ENCODE measurements at places on chromosomes 2 and 18. TPM values are rescaled to one million over a fixed set of nuclear protein-coding genes. Genes with fewer than 3 reads are reported as not detected.

DNA sequence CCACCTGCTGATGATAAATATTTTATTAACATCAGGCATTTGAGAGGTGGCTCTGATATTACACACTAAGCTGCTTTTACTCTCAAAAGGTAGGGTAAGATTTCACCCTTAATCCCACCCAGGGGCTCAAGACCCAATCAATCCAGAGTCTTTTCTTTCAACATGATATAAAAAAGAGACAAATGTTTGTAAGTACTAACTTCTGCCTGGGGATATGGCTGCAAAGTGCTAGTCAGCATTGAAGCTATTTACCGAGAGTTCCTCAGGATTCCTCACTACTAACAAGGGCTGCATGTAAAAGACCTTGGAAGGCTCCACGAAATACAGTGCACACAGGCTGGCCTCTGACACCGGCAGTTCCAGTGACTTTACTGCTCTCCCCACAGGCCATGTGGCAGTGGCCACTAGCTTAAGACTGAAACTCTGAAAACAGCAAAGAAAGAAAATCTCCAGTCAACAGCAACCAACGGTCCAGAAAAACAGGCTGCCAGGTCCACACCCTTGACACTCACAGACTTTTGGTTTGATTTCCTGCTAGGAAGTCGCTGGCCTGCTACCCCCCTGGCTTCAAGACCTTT, 11.2 kb downstream of the MREG start:
- H3K4me1 ChIP-seq: peaks cover 34% of the 10 kb centered on the region
- H3K27me3 ChIP-seq: no peaks in the 10 kb centered on the region
- no peaks in the 10 kb centered on the region for H3K36me3 ChIP-seq
- H3K4me3 ChIP-seq: no peak overlapping the region
- DNase-seq: no peak

DNA sequence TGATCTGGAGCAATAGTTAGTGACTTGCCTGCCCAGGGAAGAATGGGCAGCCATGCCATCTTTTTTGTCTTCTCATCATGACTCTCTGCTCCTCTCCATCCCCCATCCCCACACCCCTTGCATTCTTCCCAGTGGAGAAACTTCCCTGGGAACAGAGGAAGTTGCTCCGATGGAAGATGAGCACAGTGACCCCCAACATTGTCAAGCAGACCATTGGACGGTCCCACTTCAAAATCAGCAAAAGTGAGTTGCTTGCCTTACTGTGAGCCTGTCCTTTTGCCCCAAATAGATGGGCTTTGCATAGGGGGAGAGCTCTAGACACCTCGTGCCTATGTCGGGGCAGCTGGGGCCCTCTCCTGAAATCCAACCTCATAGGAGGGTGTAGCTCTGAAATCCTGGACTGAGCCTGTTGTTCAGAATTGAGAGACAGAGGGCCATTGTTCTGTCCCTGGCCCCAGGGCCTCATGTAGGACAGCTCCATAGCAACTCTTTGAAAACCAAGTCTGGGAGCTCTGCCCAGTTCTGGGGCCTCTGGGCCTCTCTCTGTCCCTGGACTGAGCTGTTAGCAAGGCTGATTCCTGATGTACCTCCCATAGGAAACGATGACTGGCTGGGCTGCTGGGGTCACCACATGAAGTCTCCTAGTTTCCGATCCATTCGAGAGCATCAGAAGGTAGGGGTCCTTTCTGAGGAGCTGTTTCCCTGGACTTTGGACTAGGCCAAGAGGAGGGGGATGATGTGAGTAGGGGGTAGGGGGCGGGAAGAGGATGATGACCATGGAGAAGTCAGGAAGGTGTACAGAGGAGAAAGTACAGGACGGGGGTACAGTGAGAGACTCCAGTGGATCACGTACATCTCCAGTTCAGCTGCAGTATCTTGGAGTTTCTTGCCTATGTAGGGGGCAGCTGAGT, 35.2 kb downstream of the TTLL4 start:
- H3K27ac ChIP-seq: no peak overlapping the region
- H3K4me3 ChIP-seq: no peak overlapping the region
- DNase-seq: no peak
- H3K27me3 ChIP-seq: no peaks in the 10 kb centered on the region
- peaks cover 3% of the 10 kb centered on the region for H3K36me3 ChIP-seq

GRCh38 chr18:8450898-8451665, 158.2 kb upstream of the RAB12 start:
- H3K4me3 ChIP-seq: no peak overlapping the region
- no peak overlapping the region for H3K27ac ChIP-seq
- no peaks in the 10 kb centered on the region for H3K27me3 ChIP-seq
- H3K4me1 ChIP-seq: no peaks in the 10 kb centered on the region
- H3K36me3 ChIP-seq: no peaks in the 10 kb centered on the region

The ALPI gene
- not detected for total RNA-seq

GRCh38 chr2:43034242-43034619, 192.2 kb downstream of the ZFP36L2 start:
- peaks cover 35% of the 10 kb centered on the region for H3K4me1 ChIP-seq
- no peak for DNase-seq
- H3K36me3 ChIP-seq: no peaks in the 10 kb centered on the region

The LRRC30 gene
- not detected for total RNA-seq

DNA sequence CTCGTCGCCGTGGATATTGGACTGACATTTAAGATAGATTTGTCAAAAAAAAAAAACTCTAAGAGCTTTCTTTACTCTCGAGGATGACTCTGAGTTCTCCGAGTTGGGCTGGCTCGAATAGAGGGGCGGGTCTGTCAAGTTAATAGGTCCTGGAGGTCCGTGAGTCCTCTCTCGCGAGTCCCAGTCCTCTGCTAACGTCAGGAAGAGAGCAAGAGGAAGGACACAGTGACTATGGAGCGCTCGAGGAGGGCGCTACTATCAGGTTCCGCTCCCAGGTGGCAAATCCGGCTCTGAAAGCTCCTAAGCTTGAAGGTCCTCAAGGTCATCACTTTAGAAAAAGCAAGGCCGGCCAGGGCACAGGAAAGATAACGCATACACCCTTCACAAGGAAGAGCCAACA, 404 bp upstream of the AKAIN1 start:
- H3K4me3 ChIP-seq: no peak overlapping the region
- H3K36me3 ChIP-seq: no peaks in the 10 kb centered on the region
- H3K4me1 ChIP-seq: no peaks in the 10 kb centered on the region
- H3K27ac ChIP-seq: no peak overlapping the region
- peaks cover 3% of the 10 kb centered on the region for H3K27me3 ChIP-seq

GRCh38 chr2:63834401-63834800, 7.3 kb upstream of the UGP2 start:
- no peaks in the 10 kb centered on the region for H3K36me3 ChIP-seq
- no peak for DNase-seq
- H3K4me3 ChIP-seq: no peak overlapping the region

- DNase-seq: no peak
- no peak overlapping the region for H3K4me3 ChIP-seq
- H3K36me3 ChIP-seq: no peaks in the 10 kb centered on the region
- no peak overlapping the region for H3K27ac ChIP-seq
- no peaks in the 10 kb centered on the region for H3K27me3 ChIP-seq
- H3K4me1 ChIP-seq: no peaks in the 10 kb centered on the region
These were observed 189.4 kb upstream of the CWC22 start for GRCh38 chr2:180196419-180196977.

DNA sequence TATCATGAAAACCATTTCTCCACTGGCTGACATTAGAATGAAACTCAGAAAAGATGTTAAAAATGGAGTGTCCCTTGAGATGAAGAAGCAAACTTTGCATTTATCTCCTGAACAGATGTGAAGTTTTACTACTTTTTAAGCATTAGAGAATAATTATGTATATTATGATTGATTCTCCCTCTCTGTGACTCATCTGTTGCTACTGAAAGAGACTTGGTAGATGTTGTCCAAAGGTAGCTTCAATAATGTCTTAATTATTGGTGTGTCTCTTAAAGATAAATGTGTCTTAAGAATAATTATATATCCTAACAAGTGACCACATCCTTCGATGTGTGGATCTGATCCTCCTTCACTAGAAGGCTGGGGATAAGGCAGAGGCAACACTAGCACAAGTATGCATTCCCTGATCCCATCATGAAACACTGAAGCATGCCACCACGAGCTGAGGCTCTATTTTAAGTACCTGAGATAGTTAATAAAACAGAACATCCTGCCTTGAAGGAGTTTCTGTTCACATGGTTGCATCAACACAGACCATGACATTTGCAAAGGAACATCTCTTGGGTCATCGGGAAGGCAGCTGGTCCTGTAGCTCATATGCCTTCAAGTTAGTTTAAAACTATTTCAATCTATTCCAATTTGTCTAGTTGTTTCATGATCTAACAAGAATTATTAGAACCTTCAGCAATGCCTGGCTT, 15.5 kb downstream of the RND3 start:
- DNase-seq: no peak
- H3K4me1 ChIP-seq: peaks cover 70% of the 10 kb centered on the region
- peaks cover 28% of the 10 kb centered on the region for H3K36me3 ChIP-seq
- no peaks in the 10 kb centered on the region for H3K27me3 ChIP-seq
- H3K4me3 ChIP-seq: no peak overlapping the region

DNA sequence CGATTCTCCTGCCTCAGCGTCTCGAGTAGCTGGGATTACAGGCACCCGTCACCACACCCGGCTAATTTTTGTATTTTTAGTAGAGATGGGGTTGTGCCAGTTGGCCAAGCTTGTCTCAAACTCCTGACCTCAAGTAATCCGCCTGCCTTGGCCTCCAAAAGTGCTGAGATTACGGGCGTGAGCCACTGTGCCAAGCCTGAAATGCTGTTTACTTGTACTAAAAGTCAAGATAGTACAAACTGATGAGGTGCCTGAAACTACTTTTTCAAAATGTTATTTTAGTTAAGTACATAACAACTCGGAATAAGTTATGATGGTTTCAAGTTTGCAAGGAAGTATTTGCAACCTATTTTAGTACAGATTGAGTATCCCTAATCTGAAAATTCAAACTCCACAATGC, 85.7 kb downstream of the CEP192 start:
- DNase-seq: no peak
- peaks cover 4% of the 10 kb centered on the region for H3K4me1 ChIP-seq
- no peak overlapping the region for H3K27ac ChIP-seq
- H3K27me3 ChIP-seq: no peaks in the 10 kb centered on the region
- H3K36me3 ChIP-seq: peaks cover 24% of the 10 kb centered on the region

GRCh38 chr2:15963977-15964670, 23.8 kb downstream of the MYCN start:
- no peaks in the 10 kb centered on the region for H3K4me1 ChIP-seq
- no peaks in the 10 kb centered on the region for H3K36me3 ChIP-seq
- H3K27ac ChIP-seq: no peak overlapping the region
- DNase-seq: no peak

The SERPINB13 gene
- total RNA-seq: 131 TPM
